ENCODE measurements at places on chromosomes 12 and 14.

GRCh38 chr12:116182359-116183063 is 95.0 kb downstream of the MED13L start:
- no peak for DNase-seq

GRCh38 chr14:43687921-43688320 is 819.2 kb downstream of the FSCB start:
- DNase-seq = no peak

GRCh38 chr12:82596483-82596882 is 90.2 kb upstream of the TMTC2 start:
- DNase-seq = no peak

GRCh38 chr14:31572955-31573354 is 11.8 kb downstream of the NUBPL start:
- no peak for DNase-seq

- no peak for DNase-seq
Measured at GRCh38 chr12:50928392-50928791, 24.0 kb upstream of the HIGD1C start.

DNA sequence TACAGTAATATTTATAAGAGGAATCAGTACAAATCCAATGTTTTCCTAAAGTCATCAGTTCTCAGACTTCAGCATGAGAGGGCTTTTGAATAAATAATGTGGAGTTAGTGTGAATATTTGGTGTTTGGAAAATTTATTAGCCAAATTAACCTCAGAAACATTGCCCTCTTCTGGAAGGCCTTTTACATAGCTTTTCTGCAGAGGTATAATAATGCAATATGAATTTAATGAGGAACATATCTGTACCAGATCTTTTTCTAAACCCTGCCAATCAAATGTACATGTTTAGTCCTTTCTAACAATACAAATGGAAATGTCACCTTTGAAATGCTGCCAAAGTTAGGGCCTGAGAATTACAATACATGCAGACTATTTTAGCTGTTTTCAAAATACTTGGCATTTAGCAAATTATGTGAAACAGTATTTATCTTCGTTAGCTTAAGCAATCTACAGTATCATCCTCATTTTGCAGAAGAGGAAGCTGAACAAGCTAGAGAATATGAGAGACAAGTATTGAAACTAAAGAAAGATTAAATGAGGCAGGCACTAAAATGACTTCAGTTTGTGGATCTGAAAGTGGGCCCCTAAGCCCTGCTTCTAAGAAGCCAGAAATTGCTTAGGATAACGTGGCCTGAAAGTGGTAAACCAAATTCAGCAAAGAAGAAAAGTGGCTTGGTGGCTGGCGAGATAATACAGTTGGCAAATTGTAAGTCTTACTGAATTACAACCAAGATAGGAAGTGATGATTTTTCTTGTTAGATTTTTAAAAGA is 60.4 kb upstream of the MANSC4 start:
- no peak for DNase-seq

GRCh38 chr12:57459750-57460467 is at the start of gene GLI1:
Gene GLI1, plus strand, starts transcription at chr12:57459785. Its CDS starts 3,907 bp downstream, at chr12:57463692.
- DNase-seq = no peak

DNA sequence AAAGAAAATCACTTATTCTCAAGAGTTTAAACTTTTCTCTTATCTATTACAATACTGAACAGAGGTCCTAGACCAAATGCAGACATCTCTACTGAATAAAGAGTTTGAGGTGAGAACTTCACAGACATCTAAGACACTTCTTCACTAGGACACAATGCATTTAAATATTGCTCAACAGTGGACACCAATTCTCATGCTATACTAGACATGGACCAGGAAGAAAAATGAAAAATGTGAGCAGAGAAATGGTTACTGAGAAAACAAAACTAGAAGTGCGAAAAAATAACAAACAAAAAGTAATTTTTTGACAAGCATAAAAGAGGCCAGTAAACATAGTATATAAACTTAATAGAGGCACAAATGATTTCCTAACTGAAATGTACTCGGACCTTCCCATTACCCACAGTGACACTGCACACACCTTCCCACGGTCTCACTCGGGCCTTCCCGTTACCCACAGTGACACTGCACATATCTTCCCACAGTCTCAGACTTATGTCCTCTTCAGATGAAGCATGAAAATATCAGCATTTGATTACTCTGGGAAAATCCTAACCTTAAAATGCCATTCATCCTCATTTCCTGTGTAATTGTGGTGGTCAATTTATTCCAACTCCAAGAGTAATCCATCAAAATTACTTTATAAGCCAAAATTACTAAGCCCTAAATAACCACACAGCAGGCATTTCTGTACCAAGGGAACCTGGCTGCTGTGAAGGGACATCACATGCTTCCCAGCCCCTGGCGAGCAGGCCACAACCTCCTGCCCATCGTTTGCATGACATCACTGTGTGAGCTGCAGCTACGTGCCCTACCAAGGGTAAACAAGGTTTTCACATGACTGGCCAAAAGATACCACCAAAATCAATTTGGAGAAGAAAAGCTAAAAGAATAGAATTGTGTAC is 6.4 kb downstream of the SLC15A4 start:
- no peak for DNase-seq

GRCh38 chr14:68679746-68680467 is 113.0 kb downstream of the ZFP36L1 start:
- DNase-seq = no peak

GRCh38 chr12:85733984-85734383 is 102.2 kb downstream of the RASSF9 start:
- no peak for DNase-seq

GRCh38 chr12:46150735-46151134 is 118.1 kb downstream of the SLC38A1 start:
- no peak for DNase-seq

DNA sequence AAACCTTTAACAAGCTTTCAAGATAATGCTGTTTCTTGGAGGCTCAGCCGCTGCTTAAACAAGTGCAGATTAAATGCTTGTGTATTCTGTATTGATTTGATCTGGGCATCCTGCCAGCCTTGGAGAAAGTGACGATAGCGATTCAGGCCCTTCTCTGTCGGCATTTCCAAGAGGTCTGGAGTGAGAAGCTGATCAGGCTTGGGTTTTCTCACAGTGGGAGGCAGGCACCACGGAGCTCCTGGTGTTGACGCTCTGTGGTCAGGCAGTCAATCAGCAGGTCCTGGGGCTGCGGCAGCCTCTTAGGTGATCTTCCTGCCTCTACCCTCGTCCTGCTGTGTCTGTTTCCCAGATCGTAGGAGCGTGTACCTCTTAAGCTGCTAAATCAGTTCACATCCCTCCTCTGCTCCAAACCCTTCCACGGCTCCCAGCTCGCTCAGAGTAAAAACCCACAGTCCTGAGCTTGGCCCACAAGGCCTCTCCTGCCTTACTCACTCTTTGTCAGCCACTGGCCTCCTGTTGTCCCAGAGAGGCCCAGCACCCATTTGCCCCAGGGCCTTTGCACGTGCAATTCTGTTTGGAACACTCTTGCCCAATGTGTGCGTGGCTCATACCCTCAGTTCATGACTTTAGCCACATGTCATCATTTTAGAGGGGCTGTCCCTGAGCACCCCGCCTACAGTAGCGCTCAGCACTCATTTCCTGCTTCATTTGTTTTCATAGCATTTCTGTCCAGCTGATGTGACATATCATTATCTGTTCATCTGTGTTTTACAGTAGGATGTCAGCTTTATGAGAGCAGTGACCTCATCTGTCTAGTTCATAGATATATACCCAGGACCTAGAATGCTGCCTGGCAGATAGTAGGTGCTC is 155.4 kb downstream of the AACS start:
- no peak for DNase-seq

- DNase-seq = no peak
Measured at GRCh38 chr12:44551631-44552030, 324.5 kb downstream of the NELL2 start.

DNA sequence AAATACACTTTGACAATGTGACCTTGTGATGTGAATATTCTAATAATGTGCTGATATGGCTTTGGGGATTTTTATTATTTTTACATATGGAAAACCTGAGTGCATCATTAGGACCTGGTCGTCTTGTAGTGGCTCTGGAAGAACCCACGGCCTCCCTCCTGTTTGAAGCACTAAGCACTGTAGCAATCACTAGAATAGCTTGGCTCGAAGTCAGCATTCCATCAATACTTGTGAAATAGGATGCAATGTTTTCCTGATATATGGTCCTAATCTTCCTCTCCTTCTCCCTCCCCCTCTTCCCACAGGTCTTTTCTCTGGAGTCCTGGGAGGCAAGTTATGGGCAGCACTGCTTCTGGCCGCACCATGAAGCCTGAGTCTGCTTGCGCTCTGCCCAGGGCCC is 71.9 kb downstream of the NRXN3 start:
- no peak for DNase-seq

GRCh38 chr12:71870416-71870815 is 30.9 kb downstream of the TBC1D15 start:
- DNase-seq = no peak

- DNase-seq = no peak
Measured at GRCh38 chr12:119176267-119177055, 2.3 kb upstream of the HSPB8 start.

- DNase-seq = no peak
Measured at GRCh38 chr12:84842406-84843013, 70.1 kb downstream of the SLC6A15 start.

DNA sequence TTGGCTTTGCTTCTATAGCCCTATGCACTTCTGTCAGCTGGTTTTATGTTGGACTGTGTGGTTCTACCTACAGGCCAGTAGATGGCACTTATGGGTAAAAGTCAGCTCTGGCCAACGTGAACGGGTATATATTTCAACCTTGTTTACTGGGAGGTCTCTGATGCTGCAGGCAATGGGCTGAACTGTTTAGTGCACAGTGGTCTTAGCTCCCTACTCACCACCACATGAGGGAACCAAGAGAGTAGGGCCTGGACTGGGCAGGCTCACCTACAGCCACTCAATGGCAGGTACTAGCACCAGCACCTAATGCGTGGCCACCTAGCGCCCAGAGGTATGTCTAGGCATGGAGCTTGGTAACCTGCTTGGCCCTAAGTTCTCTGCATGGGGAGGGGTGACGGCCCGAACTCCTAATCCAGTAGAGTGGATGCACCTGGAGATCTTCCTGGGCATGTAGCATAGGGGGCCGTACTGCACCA is 481.8 kb downstream of the TMEM117 start:
- DNase-seq = no peak

GRCh38 chr14:105905456-105905855 is 379.1 kb downstream of the TMEM121 start:
- no peak for DNase-seq

- DNase-seq = no peak
Measured at GRCh38 chr14:77912754-77913556, 113.0 kb downstream of the ADCK1 start.

GRCh38 chr12:91331371-91331770 is 148.8 kb upstream of the DCN start:
- no peak for DNase-seq

GRCh38 chr12:80262771-80263170 is 163.4 kb downstream of the OTOGL start:
- DNase-seq = no peak

GRCh38 chr12:124480469-124481256 is 86.7 kb downstream of the NCOR2 start:
- no peak for DNase-seq

DNA sequence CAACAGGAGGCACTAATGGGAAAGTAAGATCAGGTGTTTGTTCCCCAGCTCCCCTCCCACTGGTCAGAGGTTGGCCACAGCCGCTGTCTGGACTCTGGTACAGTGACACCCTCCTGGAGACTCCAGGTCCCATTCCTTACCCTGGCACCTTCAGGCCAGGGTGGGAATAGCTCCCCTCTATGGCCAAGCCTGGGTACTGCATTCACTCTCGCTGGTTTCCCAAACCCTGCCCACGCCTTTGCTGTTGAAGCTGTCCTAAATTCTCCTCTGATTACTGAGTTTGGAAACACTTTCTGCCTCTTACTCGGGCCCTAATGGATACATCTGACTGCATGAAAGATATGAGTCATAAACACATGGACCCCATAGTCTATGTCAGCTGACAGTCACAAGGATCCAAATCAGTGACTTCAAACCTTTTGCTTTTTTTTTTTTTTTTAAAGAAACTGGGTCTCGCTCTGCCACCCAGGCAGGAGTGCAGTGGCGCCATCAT is 17.9 kb downstream of the HRK start:
- DNase-seq = no peak

GRCh38 chr12:69068448-69068847 is 135.5 kb upstream of the CPM start:
- no peak for DNase-seq

DNA sequence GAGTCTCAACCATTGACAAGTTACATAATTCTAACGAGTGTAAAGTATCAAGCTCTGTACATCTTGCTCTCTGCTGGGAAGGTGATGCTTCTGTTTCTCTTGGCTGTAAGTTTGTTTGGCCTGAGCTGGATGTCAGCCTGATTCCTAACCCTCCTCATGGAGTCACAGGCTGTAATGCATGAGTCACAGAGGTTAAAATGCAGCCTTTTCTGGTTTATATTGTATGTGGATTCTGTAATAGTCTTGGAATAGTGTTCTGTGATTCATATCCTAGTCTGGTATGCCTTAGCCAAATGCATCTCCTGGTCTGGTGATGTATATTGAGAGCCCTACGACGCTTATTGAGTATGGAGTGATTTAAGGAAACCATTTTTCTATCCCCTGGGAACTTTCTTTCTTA is 104.5 kb upstream of the FRMD6 start:
- no peak for DNase-seq

DNA sequence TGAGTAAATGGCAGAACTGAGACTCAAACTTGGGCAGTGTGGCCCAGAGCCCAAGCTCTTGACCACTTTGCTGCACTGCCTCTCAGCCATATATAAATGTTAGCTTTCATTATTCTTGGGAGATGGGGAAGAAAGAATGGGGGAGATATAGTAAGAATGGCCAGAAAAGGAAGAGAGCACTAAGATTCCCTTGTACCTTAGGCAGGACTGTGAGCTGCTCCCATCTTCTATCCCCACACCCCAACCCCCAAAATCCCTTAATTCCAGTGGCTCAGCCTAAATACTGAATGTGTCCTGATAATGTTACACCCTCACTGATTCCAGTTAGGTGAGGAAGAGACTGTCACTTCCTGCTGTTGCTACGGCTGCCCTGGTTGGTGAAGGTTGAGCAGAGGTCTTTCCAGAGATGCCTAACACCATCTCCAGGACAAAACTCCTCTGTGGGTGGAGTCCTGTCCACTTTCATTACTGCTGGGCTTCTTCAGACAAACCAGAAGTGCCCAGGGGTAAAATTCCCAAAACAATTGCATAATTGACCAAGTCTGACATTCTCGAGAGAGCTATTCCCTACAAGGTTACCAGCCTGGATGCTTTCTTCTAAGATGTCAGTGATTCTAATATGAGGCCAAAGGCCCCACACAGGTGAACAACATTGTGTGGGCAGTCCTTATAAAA is 51.8 kb downstream of the GNG2 start:
- DNase-seq = no peak

DNA sequence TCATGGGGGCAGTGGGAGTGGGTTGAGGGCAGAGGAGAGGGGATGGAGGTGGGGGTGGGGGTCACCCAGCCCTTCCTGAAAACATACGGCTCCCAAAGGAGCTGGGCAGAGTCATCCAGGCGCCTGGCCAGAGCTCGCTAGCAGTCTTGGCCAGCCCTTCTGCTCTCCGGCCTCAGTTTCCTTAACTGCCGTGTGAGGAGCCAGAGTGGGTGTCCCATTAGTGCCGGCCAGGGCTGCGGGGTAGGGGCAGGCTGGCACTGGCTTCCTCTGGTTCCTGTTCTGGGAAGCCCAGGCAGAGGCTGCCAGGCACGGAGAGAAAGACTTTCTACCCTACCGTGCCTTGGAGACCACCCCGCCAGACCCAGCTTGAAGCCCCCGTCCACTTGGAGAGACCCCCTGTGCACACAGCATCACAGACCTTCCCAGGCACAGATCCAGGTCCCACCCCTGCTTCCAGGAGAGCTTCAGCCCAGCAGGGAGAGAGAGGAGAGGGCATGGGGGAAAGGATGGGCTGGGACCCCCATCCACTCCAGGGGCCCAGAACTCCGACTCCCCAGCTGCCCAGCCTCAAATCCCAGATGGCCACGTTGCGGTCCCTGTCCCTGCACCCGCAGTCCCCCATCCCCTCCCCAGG is 93.3 kb downstream of the RFLNA start:
- DNase-seq = no peak
